ENCODE measurements at places on chromosomes 6 and 20. TPM values are rescaled to one million over a fixed set of nuclear protein-coding genes. Genes with fewer than 3 reads are reported as not detected.

Gene SNAP91
- total RNA-seq, result 0.07 TPM

Gene C2
- total RNA-seq, result 0.71 TPM

Gene BCL2L1
- 113 TPM for total RNA-seq

Gene PHACTR1
- 0.57 TPM for total RNA-seq

Gene DNAH8
- total RNA-seq, result under 0.01 TPM

Gene FAM229B
- 3.1 TPM for total RNA-seq

Gene OR10C1
- not detected for total RNA-seq

Gene CFAP61
- total RNA-seq, result 0.34 TPM

Gene GTSF1L
- not detected for total RNA-seq

Gene ZGPAT
- 16.7 TPM for total RNA-seq

Gene KCNB1
- total RNA-seq, result not detected

Gene SLC17A2
- total RNA-seq, result not detected

Gene NHLRC1
- 2.7 TPM for total RNA-seq

Gene EFCAB8
- total RNA-seq, result 0.36 TPM

Gene SMPDL3A
- 6.0 TPM for total RNA-seq

Gene MAP7
- 48.5 TPM for total RNA-seq

Gene SIRPB2
- total RNA-seq, result 0.21 TPM

Gene CASS4
- 0.64 TPM for total RNA-seq

Gene PRICKLE4
- 1.1 TPM for total RNA-seq

Gene ECT2L
- total RNA-seq, result 0.34 TPM

Gene CFAP206
- total RNA-seq, result under 0.01 TPM

Gene FRMD1
- not detected for total RNA-seq

Gene NMBR
- total RNA-seq, result under 0.01 TPM

Gene ITPR3
- 271 TPM for total RNA-seq
